ENCODE measurements at places on chromosomes 1 and 21. TPM values are rescaled to one million over a fixed set of nuclear protein-coding genes. Genes with fewer than 3 reads are reported as not detected.

- H3K4me1 ChIP-seq, result peaks cover 12% of the 10 kb centered on the region
- no peak overlapping the region for H3K27ac ChIP-seq
- H3K36me3 ChIP-seq, result no peaks in the 10 kb centered on the region
- H3K4me3 ChIP-seq, result no peak overlapping the region
- DNase-seq, result no peak
Observed at GRCh38 chr1:210288116-210288515, 40.6 kb upstream of the HHAT start.

S100PBP gene
- 67.8 TPM for total RNA-seq

DNA sequence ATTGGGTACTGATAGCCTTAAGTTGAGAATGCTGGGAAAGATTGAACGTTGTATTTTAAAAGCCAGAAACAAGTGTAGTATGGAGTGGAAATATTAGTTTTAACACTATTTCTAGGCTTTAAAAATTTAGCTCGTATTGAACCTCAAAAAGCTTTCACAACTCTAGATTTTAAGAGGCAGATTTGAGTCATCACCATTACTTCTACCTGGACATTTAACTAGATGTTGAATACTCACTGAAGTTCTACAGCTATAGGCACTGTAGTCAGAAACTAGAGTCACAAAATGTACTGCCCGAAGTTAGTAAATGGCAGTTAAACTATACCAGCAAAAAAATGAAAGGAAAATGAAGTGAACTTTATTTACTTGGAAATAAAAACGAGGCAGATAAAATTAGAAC lies 96.5 kb downstream of the NEK7 start:
- no peaks in the 10 kb centered on the region for H3K36me3 ChIP-seq
- no peak for DNase-seq
- H3K4me1 ChIP-seq, result peaks cover 27% of the 10 kb centered on the region

DNA sequence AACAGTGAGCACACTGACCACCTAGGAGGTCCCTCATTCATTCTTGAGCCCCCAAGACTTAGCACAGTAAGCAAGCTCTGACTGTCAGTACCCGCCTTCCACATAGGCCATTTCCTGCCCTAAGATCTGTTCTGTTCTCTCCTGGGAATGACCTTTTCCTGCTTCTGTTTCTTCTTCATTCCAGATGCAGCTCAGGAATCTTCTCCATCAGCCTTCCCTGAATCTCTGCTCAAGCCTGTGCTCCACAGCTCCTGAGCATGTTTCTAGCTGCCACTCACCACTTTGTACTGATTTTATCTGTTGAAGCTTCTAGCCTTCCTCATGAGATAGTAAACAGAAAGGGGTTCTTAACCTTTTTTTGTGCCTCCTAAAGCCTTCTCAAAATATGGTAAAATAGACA lies 56.6 kb downstream of the ZNF281 start:
- no peaks in the 10 kb centered on the region for H3K27me3 ChIP-seq
- no peaks in the 10 kb centered on the region for H3K36me3 ChIP-seq
- peak overlapping the region; percentile 80 for H3K27ac ChIP-seq
- H3K4me3 ChIP-seq, result no peak overlapping the region
- peaks cover 36% of the 10 kb centered on the region for H3K4me1 ChIP-seq

GRCh38 chr1:161499099-161500039 lies 5.9 kb upstream of the FCGR2A start:
- H3K4me3 ChIP-seq, result no peak overlapping the region
- DNase-seq, result no peak
- H3K4me1 ChIP-seq, result no peaks in the 10 kb centered on the region
- H3K27me3 ChIP-seq, result 0 out of 2 replicates have a peak, but pooled peaks cover 5% of the 10 kb centered on the region

DNA sequence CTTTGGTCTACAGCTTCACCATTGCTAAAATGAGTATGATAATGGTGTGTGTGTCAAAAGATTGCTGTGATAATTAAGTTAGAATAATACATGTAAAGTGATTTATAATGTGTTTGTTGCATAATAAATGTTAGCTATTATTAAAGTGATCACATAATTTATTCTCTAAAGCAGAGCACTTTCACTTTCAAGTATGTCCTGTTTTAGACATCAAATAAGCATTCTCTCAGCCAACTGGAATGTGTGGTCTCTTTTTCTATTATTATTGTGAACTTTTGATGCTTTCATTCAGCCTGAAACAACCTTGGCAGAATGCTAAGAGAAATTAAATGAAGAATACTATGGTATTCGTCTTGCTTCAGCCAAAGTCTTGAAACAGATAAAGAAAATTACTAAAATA lies 102.8 kb upstream of the COL11A1 start:
- H3K36me3 ChIP-seq, result no peaks in the 10 kb centered on the region
- H3K4me1 ChIP-seq, result peaks cover 14% of the 10 kb centered on the region
- no peaks in the 10 kb centered on the region for H3K27me3 ChIP-seq
- H3K4me3 ChIP-seq, result no peak overlapping the region
- DNase-seq, result peak; percentile 76

IFI6 gene
- 97.5 TPM for total RNA-seq

CNIH3 gene
- total RNA-seq, result 7.8 TPM

PTPRU gene
- 16.8 TPM for total RNA-seq

GRCh38 chr1:231508941-231509340 lies 19.5 kb upstream of the TSNAX start:
- H3K4me3 ChIP-seq, result no peak overlapping the region
- H3K27ac ChIP-seq, result no peak overlapping the region
- no peak for DNase-seq
- no peaks in the 10 kb centered on the region for H3K36me3 ChIP-seq
- no peaks in the 10 kb centered on the region for H3K27me3 ChIP-seq

DNA sequence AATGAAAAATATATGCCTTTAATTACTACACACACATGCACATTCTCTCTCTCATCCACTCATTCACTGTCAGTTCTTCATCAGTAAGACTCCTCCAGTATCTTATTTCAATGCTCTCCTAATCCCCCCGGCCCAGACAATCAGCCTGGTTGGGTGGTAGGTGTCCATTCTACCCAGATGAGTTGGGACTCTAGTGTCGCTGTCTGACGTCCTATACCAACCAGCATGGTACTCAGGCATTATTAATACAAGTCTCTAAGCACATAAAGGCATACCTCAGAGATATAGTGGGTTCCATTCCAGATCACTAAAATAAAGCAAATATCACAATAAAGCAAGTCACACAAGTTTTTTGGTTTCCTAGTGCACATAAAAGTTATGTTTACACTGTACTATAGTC lies 19.8 kb downstream of the NRIP1 start:
- DNase-seq, result no peak
- H3K27me3 ChIP-seq, result no peaks in the 10 kb centered on the region

- H3K4me3 ChIP-seq, result no peak overlapping the region
- H3K4me1 ChIP-seq, result peaks cover 30% of the 10 kb centered on the region
- peaks cover 91% of the 10 kb centered on the region for H3K36me3 ChIP-seq
- no peaks in the 10 kb centered on the region for H3K27me3 ChIP-seq
- peak overlapping the region; percentile 1 for H3K27ac ChIP-seq
- DNase-seq, result no peak
Observed at GRCh38 chr1:32775640-32776337, 41.4 kb downstream of the YARS1 start.

TEKT2 gene
- total RNA-seq, result not detected

FCER1G gene
- 1.1 TPM for total RNA-seq

DNA sequence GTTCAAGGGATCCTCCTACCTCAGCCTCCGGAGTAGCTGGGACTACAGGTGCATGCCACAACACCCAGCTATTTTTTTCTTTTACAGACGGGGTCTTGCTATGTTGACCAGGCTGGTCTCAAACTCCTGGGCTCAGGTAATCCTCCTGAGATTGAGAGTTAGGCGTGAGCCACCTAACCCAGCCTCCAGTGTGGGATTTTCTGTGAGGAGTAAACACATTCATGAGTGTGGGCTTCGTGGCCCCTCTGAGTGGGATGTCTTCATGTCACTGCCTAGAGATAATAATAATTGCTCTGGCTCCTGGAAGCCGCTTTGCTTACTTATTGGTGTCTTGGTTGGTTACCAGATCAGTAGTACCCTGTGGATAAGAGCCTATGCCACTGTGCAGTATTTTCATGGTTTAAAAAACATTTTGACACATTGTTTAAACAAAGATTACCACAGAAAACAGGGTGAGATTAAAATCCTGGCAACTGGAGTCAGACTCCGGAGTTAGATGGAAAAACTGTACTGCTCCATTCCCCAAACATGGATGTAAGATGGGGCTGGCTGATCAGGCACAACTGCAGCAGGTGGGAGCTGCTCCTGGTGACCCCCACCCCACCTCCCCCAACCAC lies 159.1 kb upstream of the RAB4A start:
- no peak overlapping the region for H3K4me3 ChIP-seq
- no peaks in the 10 kb centered on the region for H3K36me3 ChIP-seq

- DNase-seq, result no peak
- no peaks in the 10 kb centered on the region for H3K27me3 ChIP-seq
- H3K36me3 ChIP-seq, result no peaks in the 10 kb centered on the region
- H3K4me3 ChIP-seq, result no peak overlapping the region
- no peak overlapping the region for H3K27ac ChIP-seq
- H3K4me1 ChIP-seq, result no peaks in the 10 kb centered on the region
Observed at GRCh38 chr1:79657951-79658658, 651.6 kb upstream of the ADGRL4 start.

CCDC27 gene
- total RNA-seq, result not detected

UTS2 gene
- not detected for total RNA-seq

DNA sequence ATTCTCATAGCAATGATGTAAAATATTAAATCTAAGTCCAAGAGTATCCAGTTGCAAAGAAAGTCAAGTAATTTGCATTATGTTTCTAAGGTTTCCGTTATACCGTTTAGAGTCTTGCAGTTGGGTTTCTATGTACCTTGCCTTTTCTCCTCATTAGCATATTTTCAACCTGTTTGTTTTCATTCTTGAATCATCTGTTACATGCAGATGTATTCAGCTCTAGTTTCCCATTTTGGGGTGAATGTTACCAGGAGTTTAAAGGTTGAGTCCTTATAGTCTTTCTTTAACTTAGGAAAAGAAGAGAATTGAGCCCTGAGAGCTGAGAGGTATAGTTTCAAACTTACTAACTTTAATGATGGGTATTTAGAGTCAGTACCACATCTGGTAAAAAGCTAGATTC lies 139.9 kb downstream of the NFIA start:
- no peaks in the 10 kb centered on the region for H3K27me3 ChIP-seq
- no peak overlapping the region for H3K4me3 ChIP-seq
- DNase-seq, result no peak
- H3K36me3 ChIP-seq, result no peaks in the 10 kb centered on the region
- H3K27ac ChIP-seq, result no peak overlapping the region

GRCh38 chr1:83113652-83114051 lies 885.3 kb downstream of the TTLL7 start:
- H3K27me3 ChIP-seq, result no peaks in the 10 kb centered on the region
- no peaks in the 10 kb centered on the region for H3K4me1 ChIP-seq
- H3K4me3 ChIP-seq, result no peak overlapping the region

DNA sequence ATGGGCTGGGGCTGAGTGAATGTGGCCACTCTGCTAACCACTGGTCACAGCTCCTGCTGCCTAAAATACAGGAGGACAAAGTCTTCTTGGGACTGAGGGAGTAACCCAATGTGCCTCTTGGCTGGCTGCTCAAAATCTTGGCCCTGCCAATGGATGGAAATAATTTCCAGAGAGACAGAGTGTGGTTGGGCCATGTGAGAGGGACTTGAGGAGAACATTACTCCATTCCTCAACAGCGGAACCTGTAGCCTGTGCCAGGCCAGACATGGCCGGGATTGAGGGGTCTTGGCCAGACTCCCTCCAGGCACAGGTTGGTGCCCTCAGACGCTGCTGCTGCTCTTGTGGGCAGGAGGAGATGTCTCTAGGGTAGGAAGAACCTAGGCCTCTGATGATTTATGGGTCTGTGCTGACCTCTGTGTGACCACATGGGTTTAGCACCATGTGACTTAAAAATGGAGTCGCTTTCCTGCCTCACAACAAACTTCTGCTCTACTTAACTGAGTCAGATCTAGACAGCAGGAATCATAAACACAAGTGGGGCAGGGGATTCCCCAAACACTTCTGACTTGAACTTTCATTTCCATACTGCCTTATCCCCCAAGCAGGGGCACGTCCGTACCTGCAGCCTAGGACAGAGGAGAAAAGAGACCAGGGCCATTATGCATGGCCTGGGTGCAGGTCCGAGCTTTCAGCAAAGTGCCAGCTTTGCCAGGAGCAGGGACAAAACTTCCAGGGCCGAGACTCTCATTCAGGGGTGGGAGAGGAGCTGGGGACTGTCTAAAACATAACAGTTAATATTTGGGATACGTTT lies 79.2 kb downstream of the CD34 start:
- no peak overlapping the region for H3K4me3 ChIP-seq
- no peaks in the 10 kb centered on the region for H3K4me1 ChIP-seq
- no peaks in the 10 kb centered on the region for H3K36me3 ChIP-seq
- H3K27ac ChIP-seq, result no peak overlapping the region
- no peaks in the 10 kb centered on the region for H3K27me3 ChIP-seq

AMPD1 gene
- not detected for total RNA-seq

- H3K4me1 ChIP-seq, result no peaks in the 10 kb centered on the region
- no peak overlapping the region for H3K27ac ChIP-seq
- no peaks in the 10 kb centered on the region for H3K27me3 ChIP-seq
- no peak for DNase-seq
- H3K4me3 ChIP-seq, result no peak overlapping the region
- H3K36me3 ChIP-seq, result no peaks in the 10 kb centered on the region
Observed at GRCh38 chr1:223315665-223316064, 48.3 kb downstream of the SUSD4 start.

LCE1C gene
- not detected for total RNA-seq

DNA sequence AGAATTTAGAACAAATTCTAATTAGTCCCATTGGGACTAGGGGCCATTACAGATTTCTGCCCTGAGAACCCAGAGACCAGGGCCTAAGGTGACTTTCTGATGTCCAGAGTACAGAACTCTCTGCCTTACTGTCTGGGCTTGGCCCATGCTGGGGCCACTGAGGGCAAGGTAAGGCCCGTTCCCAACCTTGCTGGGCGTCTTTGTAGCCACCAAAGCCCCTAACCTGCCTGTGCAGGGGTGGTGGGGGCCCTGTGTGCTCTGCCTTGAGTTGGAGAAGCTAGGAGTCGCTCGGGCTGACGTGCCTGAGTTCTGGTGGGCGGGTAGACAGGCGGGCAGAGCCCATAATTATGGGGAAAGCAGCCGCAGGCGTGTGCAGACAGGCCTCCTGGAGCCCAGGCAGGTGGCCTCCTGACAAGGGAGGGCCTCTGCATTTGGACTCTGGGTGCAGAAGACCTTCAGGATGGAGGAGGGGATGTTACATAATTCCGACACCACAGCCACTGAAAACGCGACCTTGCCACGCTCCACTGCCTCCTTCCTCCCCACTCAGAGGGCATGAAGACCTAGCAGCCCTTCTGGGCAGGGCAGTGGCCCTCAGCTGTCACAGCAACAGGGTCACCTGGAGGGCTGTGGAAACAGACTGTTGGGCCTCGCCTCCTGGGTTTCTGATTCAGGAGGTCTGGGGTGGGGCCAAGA lies 239.9 kb upstream of the TMEM51 start:
- H3K4me1 ChIP-seq, result peaks cover 8% of the 10 kb centered on the region
- H3K36me3 ChIP-seq, result no peaks in the 10 kb centered on the region
- no peak overlapping the region for H3K4me3 ChIP-seq
- no peaks in the 10 kb centered on the region for H3K27me3 ChIP-seq

GRCh38 chr1:115649964-115650363 lies 8.2 kb downstream of the VANGL1 start:
- H3K36me3 ChIP-seq, result peaks cover 14% of the 10 kb centered on the region
- H3K4me3 ChIP-seq, result no peak overlapping the region

PTGS2 gene
- not detected for total RNA-seq

GRCh38 chr1:27257155-27257554 lies 22.7 kb downstream of the WDTC1 start:
- no peaks in the 10 kb centered on the region for H3K36me3 ChIP-seq
- H3K27me3 ChIP-seq, result no peaks in the 10 kb centered on the region
- DNase-seq, result no peak
- no peak overlapping the region for H3K27ac ChIP-seq
